ENCODE measurements at places on chromosomes 5 and 9.

- no peak for DNase-seq
Observed at GRCh38 chr9:133754187-133754586, 16.0 kb upstream of the SARDH start.

DNA sequence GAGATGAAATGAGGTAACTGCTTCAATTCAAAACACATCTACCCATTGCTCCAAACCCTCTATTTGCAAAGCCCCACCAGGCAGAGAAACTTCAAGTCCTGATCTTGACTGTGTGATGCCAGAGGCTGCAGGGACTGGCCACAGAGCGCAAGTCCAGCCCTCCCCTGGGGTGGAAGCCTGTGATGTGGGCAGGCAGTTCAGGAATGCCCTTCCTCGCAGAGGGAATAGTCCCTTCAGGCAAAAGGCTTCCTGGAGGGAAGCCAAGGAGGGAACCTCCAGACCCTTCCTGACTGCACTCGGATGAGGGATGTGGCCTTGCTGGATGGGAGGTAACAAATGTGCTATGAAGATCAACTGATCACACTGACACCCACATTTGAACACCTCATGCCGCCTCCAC is 131.2 kb downstream of the SLIT3 start:
- DNase-seq = no peak

GRCh38 chr5:175201393-175201792 is 242.6 kb downstream of the DRD1 start:
- DNase-seq = no peak

- no peak for DNase-seq
Observed at GRCh38 chr9:109743696-109744095, 36.3 kb upstream of the PALM2AKAP2 start.

DNA sequence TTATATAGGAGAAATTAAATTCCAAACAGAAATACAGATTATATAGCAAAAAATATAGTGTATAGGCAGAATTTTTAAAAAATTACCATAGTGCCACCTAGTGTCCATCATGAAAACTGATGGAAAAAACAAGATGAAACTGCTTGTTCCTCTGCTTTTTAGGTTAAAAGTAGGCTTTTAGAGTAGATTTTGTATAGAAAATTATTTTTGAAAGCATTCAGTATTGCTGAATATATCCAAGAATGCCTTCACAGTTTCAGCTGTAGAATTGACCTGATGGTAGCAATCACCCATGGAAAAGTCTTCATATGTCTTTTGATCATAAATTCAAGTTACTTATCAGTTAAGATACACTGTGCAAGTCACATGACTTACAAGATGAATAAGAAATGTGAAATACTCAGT is 19.7 kb downstream of the RIOK2 start:
- no peak for DNase-seq

DNA sequence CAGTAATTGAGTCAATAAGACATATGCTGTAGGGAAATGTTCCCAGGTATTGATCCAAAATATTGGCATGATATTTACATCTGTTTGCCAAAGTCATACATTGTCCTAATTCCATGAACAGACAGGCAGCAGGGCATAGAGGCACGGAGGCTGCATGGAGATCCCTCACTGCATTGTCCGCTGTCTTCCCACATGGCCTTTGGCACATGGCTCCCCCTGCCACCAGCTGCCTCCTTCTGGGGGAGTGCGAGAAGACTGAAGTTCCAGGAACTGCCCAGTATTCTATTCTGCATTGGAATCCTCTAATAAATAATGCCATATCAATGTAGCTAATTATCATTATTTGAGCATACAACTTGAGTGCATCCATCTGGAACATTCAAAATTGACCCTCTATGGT is 269.0 kb downstream of the FBXL7 start:
- DNase-seq = no peak

DNA sequence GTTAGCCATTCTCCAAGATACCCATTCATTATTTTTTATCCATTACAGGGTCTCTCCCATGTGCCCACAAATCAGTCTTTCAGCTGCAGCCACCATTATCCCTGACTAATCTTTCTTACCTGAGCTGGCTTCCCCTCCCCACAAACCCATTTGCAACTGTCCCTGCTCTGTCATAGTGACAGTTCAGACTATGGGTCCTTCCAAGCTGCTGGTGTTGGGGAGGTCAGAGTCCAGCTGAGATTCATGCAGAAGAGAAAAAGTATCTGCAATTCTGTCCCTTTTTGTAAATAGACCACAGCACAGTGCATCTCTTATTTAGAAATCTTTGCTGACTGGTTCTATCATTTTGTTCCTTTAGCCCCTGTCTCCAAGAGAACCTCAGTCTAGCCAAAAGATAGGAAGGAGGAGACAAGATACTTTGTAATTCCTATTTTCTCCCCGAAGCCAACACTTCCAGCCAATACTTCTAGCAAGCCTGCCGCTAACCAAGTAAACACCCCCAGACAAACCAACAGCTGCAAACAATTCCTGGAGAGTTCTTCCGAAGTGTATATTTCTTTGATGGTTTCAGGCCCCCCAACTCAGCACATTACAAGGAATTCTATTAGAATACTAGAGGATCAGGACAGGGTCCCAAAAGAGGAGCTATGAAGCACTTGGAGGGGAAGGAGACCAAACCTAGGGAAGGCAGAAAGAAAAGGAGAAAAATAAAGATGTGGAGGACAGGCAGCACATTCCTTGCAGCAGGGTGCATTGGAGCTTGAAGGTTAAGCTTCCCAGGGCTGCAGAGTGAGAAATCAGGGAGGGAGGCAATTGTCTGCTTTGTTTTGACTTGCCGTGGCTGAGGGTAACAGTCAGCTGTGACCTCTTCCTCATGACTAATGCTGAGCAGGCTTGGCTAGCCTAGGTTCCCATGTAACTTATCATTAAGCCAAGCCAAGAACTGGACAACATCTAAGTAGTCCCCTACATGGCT is 148.5 kb downstream of the SGCD start:
- no peak for DNase-seq

DNA sequence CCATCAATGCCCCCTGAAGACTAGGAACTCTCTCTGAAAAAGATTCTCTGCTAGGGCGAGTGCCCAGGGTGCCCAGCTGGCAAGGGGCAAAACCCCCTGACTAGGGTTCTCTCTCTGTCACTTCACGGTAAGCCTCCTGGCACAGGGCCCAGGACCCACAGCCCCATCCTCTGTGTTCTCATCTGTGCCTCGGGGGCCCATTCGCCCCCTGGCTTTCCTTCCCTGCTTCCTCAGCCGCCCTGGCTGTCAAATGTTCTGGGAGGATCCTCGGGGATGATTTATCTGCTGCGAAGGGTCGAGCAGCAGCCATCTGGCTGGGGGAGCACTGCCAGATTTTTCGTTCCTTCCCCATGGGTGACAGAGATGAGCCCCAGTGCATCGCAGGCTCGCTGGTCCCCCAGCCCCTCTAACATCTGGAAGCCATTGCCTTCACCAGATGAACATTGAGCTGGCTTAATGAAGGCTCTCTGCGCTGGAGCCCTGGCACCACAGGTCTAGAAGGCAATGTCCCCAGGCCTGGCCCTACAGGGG is 24.2 kb downstream of the HMCN2 start:
- no peak for DNase-seq

- DNase-seq = no peak
Observed at GRCh38 chr5:126003309-126003708, 419.9 kb upstream of the GRAMD2B start.

- no peak for DNase-seq
Observed at GRCh38 chr9:112059145-112059965, 115.7 kb downstream of the SUSD1 start.

DNA sequence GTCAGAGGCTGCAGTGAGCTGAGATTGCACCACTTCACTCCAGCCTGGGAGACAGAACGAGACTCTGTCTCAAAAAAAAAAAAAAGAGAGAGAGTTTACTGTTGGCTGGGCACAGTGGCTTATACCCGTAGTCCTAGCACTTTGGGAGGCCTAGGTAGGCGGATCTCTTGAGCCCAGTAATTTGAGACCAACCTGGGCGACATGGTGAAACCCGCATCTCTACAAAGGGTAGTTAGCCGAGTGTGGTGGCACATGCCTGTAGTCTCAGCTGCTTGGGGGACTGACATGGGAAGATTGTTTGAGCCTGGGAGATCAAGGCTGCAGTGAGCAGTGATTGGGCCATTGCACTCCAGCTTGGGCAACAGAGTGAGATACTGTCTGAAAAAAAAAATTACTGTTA is 12.6 kb downstream of the HABP4 start:
- DNase-seq = no peak

DNA sequence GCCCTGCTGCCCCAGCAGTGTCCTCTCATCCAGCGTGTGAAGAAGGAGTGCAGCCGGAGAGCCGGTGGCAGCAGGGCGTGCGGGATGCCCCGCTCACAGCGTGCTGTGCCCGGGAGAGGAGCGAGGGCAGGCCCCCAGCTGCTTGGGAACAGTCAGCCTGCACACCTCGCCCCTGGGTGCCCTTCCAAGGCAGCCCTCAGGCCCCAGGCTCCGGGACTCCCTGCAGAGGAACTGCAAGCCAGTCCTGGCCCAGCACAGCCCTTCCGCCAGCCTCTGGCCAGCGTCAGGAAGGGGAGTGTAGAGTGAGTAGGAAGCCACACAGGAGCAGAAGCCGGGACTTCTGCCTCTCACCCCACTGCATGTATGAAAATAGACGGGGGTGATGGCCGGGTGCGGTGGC is 43.5 kb downstream of the ADAMTS2 start:
- no peak for DNase-seq

DNA sequence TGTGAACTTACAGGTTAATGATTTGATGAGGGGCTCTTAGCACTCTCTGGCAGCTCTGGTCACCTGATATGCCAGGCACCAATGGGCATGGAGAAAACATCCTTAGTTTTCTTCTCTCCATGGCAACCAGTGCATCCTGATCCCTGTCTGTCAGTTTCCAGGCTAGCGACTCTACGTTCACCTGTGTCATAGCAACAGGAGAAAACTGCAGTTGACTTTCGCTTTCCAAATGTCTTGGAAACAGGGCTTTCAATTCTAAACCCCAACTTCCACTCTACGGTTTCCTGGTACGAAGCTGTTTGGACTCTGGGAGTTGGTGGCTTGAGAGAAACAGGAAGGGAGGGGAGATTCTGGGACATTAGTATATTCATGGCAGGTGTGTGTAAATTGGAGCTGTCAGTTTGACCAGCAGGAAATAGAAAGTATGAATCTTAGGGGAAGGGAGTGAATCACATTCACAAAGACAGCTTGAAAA is 74.4 kb downstream of the SLC28A3 start:
- no peak for DNase-seq

GRCh38 chr9:137491735-137492432 is 32.8 kb upstream of the NSMF start:
- no peak for DNase-seq

DNA sequence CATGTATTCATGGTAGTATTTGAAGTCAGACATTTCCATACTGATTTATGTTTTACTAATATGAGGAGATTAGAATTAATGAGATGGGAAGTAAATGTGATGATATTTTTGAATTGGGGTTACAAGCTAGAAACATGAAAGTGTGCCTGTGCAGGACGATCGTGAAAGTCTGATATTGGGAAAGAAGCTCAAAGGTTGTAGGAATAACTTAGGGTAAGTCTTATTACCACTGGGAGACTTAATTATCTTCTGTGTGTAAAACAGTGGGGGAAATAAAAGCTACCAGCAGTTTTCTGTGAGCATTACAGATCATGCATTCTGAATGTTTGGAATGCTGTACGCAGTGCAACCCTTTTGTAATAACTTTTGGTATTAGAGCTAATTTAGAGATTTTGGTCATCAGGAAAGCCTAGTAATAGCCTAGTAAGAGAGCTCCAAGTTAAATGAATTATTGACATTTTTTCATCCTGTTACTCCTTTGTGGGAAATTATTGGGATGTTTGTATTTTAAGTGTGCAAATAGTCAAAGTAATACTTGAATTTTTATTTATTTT is 153.9 kb downstream of the PCSK5 start:
- DNase-seq = no peak

DNA sequence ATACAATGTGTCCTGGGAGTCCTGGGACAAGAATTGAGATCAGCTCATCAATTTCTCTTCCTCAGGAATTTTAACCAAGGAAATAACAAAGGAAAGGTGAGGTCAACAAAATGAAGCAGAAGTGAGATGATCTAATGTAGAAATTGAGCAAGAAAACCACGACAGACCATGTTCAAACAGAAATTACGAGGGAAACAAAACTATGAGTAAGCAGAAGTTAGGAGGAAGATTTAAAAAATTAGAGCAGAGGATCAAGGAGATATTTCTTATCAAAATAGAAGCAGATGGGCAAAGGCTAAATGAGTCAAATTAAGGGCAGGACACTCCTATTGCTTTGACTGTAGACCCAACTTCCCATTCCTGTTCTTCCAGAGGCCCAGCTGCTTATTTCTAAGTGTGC is 97.4 kb downstream of the HINT1 start:
- no peak for DNase-seq

DNA sequence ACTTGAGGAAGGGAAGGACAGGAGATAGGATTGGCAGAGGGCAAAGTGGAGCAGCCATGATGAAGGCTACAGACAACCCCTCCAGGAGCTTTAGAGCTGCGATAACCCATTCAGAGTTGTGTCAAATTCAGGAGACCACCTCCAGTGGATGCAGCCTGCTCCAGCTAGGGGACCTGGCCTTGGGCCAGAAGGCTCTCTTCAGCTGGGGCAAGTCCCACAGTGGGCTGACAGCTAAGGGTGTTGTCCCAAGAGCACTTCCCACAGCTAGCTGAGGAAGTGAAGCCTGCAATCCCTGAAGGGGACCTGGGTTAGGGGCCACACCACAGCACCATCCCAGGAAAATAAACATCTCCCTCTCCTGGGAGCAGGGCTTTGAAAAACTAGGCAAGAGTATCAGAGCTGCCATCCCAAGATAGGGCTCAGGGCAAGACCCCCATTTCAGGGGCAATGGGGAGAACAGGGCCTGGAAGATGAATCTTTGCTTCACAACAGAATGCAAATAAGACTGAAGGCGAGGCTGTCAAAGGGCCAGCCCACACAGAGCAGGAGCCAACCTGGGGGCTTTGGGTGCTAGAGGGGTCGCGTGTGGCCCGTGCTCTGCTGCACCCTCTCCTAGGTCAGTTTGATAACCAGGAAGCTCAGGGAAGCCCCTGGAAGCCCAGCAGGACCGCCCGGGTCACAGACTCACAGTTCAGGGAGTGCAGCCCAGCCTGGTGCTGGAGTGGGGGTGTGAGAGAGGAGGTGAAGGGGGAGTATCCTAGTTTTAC is 19.3 kb upstream of the DAPK1 start:
- DNase-seq = no peak

- no peak for DNase-seq
Observed at GRCh38 chr9:111039231-111039906, 1.1 kb upstream of the LPAR1 start.

DNA sequence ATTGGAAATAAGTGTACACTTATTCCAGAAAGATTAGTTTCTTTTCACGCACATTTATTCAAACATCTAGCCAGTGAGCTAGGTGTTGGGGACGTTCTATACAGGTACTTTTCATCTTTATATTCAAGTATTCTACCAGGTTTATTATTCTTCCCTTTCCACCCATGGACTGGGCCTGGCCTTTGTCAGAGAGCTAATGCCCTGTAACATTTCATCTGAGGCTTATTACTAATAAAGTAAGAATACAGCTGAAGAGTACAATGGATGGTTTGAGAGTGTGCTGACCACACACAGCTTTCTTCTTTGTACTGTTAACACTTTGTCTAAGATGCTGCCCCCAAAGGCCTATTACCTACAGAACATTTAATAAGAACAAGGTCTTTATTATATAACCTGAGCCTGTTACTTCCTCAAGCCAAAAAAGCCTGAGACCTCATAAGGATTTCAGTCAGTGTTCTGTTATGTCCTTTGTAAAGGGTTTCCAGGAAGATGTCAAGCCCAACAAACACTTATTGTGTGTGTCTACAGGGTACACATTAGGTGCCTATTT is 93.5 kb downstream of the ZNF608 start:
- DNase-seq = no peak
